ENCODE measurements at places on chromosomes 7 and 10.

DNA sequence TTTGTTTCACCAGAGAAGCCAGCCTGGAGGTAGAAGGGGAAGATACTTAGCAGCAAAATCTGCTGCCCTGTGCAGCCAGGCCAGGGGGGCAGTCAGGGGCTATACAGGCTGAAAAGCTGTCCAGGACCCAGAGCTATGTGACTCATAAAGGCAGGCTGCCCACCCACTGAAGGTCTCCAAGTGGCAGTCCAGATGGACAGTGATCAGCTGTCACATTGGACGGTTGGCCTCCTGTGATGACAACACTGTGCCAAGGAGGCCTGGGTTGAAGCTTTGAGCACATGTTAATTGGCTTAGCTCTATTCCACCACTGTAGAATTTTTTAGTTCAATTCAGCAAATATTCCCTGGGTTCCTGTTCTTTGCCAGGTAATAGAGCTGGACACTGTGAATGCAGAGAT, 577.3 kb upstream of the GALNT17 start:
- no peak for DNase-seq

- DNase-seq = no peak
Observed at GRCh38 chr10:21535494-21535965, 1.5 kb downstream of the MLLT10 start.

GRCh38 chr7:155896531-155897263, 84.4 kb upstream of the SHH start:
- DNase-seq = no peak

DNA sequence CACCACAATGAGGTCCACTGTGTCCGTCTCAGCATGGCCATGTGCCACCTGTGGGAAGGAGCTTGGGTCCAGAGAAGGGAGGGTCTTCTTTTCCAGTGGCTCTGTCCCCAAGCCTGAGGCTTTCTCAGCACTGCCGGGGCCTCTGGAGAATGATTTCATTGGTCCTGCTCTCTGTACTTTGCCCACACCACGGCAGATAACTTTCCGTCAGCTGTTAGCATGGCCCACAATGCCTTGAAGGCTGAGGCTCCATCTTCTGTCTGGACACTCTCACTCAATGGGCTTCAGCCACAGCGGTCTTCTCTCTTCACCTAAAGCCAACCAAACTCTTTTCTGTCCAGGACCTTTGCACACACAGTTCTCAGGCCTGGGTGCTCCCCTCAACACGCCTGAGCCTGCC, 192.5 kb downstream of the CXCL12 start:
- no peak for DNase-seq

GRCh38 chr10:96565774-96566173, 21.0 kb downstream of the TM9SF3 start:
- DNase-seq = no peak

DNA sequence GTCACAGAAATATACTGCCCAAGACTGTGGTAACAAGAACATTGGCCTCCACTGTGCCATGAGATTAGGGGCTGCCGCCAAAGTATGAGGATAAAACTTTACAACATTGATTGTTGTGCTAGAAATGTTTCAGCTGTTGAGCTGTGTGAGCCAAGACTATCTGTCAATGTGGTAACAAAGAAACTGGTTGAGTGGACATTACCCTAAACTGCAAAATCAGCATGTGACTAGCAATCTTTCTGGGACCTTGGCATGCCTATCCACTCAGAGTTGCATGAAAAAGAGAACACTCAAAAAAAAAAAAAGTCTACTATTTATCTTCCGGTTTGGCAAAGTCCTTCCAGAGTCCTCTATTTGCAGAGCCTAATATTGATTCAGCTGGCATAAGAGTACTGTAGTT, 605.6 kb upstream of the CNTNAP2 start:
- DNase-seq = no peak

DNA sequence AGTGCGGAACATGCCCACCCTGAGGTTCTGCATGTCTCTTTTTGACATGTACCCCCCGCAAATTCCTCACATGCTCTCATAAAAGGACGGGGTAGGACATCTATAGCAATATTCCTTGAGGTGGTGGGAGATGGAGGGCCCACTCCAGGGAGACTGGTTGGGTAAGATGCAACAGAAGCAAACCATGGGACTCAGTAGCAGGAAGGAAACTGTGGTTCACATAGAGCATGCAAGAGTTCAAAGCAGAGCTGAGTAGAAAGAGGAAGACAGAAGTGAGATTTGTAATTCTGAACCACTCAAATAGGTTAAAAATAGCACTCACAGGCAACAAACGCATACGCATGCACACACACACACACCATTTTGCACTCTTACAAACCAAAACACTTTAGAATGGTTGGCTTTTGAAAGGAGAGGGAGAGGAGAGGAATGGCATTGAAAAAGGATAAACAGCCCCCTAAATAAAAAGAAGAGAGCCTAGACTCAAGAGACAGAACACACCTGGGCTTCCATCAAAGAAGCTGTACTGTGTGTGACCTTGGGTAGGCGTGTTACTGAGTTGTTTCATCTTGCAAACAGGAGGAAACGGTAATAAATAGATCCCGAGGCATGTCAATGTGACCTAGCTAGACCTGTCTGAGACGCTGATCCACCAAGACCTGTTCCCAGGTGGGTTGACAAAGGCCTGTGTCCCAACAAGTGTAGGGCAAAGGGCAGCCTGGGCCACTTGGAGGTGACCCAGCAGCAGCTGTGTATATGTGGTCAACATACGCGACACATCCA, 77.6 kb upstream of the LRRC4 start:
- DNase-seq = peak; percentile 70

DNA sequence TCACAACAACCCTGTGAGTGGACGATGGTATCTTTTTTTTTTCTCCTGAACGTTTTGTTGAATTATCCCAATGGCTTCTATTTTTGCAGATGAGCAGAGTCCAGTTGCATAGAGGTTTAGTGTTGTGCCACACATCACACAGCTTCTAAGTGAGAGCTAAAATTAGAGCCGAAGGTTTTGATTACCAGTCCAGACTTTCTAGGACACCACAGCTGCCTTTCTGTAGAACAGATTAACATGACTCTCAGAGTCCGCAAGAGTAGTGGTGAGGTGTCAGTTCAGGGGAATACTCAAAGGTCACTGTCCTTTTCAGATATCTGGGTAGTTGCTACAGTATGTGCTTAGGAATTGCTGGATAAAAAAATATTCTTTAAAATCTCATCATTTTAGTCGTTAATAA, 13.8 kb downstream of the SGPL1 start:
- DNase-seq = no peak

DNA sequence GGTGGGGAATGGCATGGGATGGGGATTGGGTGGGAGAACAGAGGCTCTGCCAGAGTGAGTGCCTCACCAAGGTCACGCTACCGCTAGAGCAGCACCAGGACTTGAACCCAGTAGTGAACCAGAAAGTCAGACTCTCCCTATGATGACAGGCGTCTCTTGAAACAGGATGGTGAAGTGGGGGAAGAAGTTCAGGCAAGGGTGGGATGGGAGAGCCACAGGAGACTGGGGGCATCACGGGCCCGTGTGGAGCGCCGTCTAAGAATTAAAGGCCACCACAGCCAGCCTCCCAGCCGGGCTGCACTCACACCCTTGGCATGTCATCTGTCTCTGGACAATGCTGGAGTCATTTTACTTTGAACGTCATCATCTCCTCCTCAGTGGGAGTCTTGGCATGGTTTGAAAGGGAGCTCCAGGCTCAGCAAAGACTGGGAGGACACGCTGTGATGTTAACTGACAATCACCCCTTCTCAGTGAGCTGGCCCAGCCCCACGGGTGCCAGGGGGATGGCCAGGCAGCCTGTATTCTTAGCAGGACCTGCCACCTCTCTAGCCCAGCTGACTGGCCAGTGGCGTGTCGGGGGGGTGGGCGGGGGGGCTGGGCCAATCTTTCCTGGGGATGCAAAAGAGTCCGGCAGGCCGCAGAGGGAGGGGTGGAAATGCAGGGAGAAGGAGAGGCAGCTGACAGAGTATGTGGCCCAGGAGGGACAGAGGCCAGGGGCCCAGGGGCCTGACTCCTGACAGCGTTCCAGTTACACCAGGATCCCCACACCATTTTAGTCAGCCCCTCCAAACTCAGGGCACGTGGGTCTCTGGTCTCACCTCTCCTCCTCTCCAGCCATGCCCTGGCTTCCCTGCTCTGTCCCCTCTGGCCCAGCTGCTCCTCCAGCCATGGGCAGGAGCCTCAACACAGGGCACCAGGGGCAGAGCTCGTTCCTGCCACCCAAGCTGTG, 96.2 kb downstream of the VOPP1 start:
- DNase-seq = no peak
